Gastrocnemius medialis (tissue), 4 donors: ENCODE measurements at places on chromosomes 5 and 9. TPM values are rescaled to one million over a fixed set of nuclear protein-coding genes. Genes with fewer than 3 reads are reported as not detected.

DNA sequence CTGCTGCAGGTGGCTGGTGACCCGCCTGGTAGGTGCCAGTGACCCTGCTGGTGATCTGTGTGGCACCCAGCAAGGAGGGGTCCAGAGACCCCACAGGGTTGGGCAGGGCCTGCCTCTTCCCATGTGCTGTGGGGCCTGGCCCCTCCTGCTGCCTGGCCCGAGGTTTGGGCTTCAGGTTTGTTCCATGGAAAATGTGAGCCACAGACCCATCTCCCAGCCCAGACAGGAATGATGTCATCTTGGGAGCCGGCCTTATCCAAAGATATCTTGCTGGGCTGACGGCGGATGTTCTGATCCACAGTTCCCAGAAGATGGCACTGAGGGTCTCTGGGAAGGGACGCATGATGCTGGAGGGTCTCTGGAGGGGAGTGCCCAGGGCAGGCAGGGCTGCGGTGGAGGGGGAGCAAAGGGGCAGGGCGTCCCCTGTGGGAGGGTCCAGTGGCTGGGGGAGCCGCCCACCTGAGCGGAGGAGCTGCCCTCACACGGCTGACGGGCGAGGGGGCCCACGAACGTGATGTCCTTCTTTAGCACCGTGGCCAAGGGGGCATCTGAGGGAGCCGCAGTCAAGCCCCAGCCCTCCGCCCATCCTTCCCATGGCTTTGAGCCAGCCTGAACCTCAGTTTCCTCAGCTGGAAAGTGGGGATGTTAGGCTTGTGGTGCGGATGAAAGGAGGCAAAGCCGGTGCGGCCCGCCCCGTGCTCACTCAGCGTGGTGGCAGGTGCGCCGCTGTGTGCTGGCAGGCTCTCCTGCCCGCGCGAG lies 68.1 kb downstream of the COL5A1 start:
- H3K27me3 ChIP-seq, result peaks cover 5% of the 10 kb centered on the region
- no peak for DNase-seq
- H3K4me1 ChIP-seq, result no peaks in the 10 kb centered on the region
- H3K27ac ChIP-seq, result no peak overlapping the region
- no peak overlapping the region for H3K4me3 ChIP-seq

DNA sequence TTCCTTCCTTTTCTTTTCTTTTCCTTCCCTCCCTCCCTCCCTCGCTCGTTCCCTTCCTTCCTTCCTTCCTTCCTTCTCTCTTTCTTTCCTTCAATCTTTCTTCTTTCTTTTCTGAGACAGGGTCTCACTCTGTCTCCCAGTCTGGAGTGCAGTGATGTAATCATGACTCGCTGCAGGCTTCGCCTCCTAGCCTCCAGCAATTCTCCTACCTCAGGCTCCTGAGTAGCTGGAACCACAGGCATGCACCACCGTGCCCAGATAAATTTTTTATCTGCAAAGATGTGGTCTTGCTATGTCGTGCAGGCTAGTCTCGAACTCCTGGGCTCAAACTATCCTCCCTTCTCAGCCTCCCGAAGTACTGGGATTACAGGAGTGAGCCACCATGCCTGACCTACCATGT lies 81.4 kb downstream of the SPATA31C2 start:
- no peak for DNase-seq
- no peaks in the 10 kb centered on the region for H3K27me3 ChIP-seq
- H3K27ac ChIP-seq, result no peak overlapping the region
- no peaks in the 10 kb centered on the region for H3K36me3 ChIP-seq

GRCh38 chr5:119578937-119579336 lies 50.4 kb upstream of the FAM170A start:
- H3K27me3 ChIP-seq, result no peaks in the 10 kb centered on the region
- no peaks in the 10 kb centered on the region for H3K36me3 ChIP-seq

DNA sequence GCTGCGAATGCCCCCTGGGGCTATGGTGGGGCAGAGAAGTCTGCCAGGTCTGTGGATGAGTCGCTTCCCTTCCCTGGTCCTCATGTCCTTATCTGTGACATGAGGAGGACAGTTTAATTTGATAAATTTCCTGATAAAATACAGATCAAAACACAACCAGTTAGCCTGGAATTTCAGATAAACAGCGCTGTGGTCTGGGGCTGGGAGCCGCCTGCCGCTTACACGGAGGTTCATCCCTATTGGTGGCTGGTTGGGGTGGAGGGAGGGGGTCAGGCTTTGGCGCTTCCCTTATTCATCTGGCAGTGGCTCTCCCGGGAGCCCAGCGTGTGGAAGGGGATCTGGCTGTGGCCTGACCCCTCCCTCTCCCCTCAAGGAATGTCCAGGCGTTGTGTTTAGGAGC lies 17.9 kb downstream of the CRB2 start:
- H3K27ac ChIP-seq, result no peak overlapping the region
- H3K4me1 ChIP-seq, result no peaks in the 10 kb centered on the region
- H3K4me3 ChIP-seq, result no peak overlapping the region
- DNase-seq, result no peak

The SEMA4D gene
- total RNA-seq, result 77.0 TPM
